GM12864 (cell line): ENCODE measurements at places on chromosomes 1 and 21.

DNA sequence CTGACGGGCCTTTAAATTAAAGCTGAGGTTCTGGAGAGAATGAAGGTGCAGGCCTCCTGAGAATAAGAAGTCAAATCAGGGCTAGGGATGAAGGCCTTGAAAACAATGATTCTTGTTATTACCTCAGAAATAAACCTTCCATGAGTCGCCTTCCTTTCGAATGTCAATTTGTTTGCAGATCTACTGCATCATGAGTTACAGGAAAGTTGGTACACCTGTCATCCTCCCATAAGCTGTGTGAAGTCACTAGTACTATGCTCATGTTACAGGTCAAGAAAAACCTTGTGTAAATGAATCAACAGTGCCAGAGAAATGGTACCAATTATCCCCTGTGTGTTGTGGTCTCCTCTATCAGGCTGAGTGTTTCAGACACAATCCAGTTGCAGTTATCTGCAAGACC, 281.2 kb upstream of the PLXNA2 start:
- DNase-seq, result no peak

DNA sequence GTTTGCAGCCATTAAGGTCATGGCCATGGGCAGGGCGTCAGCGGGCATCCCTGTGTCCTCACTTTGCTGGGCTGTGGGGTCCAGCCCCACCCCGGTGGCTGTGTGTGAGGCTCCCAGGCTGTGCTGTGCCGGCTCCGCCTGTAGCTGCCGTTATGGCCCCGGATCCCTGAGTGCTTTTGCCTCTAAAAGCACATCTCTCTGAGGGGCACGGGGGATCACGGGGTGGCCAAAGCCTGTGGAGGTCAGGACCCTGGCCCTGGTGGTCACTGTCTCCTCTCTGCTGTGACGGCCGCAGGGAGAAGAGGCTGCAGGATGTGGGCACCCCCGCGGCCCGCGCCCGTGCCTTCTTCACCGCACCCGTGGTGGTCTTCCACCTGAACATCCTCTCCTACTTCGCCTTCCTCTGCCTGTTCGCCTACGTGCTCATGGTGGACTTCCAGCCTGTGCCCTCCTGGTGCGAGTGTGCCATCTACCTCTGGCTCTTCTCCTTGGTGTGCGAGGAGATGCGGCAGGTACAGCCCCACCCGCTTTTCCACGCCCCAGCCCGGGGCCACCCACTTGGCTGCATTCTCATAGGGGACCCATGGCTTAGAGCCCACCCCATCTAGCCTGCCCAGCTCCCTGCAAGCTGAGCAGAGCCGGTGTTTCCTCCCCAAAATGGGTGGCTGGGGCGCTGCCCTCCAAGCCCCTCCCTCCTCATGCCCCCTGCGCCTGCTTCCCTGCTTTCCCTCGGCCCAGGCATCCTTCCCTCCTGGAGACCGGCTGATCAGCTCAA, 48.2 kb downstream of the TRPM2 start:
- no peak for DNase-seq

GRCh38 chr1:106465666-106466065, 590.8 kb upstream of the PRMT6 start:
- no peak for DNase-seq

- no peak for DNase-seq
These were observed 23.5 kb downstream of the CNN3 start for GRCh38 chr1:94903280-94904009.

- no peak for DNase-seq
These were observed 56.5 kb upstream of the DNAH14 start for GRCh38 chr1:224872832-224873433.

- no peak for DNase-seq
These were observed 191.2 kb upstream of the GREM2 start for GRCh38 chr1:240803151-240803550.

- no peak for DNase-seq
These were observed 23.6 kb downstream of the ATP2B4 start for GRCh38 chr1:203649999-203650836.

- no peak for DNase-seq
These were observed 137.1 kb downstream of the PCBP3 start for GRCh38 chr21:45780647-45781046.

GRCh38 chr1:198597690-198598430, 41.0 kb upstream of the PTPRC start:
- DNase-seq, result no peak

GRCh38 chr1:230618537-230618936, 23.7 kb upstream of the COG2 start:
- no peak for DNase-seq

- peak; percentile 12 for DNase-seq
These were observed 136.8 kb upstream of the IGSF21 start for GRCh38 chr1:17970757-17971156.

DNA sequence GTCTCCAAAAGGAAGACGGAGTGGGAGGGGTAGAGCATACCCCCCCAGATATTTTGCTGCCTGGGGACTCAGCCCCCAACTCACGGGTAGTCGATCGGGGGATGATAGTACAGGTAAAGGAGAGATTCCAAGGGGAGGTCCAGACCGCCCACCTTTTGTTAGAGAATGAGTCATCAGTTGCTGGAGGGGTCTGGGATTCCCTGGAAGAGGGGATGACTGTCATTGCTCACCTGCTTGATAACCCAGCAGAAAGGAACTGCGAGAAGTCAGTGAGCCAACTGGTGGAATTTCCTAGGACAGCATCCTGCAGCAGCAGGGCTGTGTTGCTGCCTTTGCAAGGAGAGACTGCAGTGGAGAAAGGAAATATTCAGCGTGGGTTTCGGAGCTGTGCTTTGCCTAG, 64.4 kb downstream of the MACF1 start:
- DNase-seq, result no peak

DNA sequence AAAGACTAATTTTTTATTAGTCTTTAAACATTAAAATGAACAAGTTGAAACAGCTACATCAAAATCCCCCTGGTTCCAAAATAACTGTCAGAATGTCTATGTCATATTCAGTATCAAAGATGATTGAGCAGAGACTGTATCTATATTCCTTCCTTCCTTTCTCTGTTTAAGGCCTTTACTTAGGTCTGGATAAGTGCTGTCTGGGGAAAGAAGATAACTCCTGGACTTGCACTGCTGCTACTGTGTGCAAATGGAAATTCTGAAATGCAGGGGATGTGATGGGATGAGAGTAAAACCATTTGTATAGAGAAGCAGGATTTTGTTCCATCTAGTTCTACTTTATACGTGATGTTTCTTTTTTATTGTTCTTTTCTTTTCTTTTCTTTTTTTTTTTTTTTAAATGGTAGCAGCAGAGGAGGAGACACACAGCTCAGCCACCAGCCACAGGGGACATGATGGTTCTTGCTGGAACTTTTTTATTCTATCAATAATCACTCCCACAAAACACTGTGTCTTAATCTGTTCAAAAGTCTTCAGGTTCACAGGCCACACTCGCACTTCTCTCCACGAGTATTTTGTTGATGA, 33.6 kb upstream of the FOXE3 start:
- no peak for DNase-seq

- DNase-seq, result no peak
These were observed 777 bp downstream of the AZIN2 start for GRCh38 chr1:33081554-33082305.

GRCh38 chr1:23836037-23836436, 10.8 kb upstream of the HMGCL start:
- DNase-seq, result no peak

DNA sequence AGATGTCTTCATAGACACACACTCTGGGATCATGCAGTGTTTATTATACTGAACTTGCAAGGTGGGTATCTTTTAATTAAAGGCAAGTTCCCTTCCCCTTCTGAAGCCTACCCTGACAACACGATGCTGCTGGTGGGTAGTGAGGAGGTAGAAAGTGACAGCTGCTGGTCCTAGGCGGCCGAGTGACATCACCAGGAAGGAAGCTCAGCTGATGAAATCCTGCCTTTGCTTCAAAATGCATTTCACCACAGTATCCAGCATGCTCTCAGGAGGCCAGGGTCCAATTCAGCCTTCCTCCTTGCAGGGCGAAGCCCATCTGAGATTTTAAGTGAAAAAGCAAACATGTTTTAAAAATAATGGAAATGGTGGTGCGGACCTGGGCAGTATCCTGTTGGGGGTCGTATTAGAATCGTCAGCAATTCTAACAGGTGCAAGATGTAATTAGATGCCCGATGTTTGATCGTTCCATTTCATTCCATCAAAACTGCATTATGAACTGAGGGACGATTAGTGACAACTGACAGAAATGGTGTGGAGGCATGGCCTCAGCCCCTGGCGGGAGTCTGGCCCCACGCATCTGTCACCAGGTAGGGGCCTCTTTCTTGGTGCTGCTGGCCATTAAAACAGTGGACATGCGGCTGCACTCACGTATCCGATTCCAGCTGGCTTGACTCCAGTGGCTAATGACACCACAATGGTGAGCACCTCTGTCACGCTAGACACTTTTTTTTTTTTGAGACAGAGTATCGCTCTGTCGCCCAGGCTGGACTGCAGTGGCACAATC, 324.8 kb upstream of the C1orf174 start:
- DNase-seq, result no peak

DNA sequence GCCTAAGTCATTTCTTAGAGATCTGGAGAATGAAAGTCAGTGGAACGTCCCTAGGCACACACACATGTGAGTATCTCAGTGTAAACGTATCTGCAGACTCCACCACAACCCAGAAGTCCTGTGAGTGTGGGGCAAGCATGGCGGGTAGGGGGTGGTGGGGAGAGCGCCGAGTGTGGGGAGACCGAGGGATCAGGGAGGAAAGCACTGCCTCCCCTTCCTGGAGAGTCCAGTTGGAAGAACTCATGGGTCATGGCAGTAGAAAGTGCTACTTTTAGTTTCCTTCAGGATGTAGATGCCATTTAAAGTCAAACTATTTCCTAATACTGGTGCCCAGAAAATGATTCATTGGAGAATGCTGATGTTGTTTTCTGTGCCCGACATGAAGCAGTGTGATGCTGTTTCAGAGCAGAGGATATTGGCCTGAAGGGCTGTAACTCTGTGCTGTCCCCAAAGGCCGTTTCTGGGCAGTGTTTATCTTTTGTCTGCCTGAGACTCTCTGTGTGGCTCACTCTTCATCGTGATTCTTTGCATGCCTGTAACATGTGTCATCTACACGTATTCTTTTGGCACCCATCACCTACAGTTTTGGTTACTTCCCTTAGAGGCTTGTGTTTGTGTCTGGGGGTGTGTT, 45.7 kb upstream of the TSPAN2 start:
- no peak for DNase-seq

DNA sequence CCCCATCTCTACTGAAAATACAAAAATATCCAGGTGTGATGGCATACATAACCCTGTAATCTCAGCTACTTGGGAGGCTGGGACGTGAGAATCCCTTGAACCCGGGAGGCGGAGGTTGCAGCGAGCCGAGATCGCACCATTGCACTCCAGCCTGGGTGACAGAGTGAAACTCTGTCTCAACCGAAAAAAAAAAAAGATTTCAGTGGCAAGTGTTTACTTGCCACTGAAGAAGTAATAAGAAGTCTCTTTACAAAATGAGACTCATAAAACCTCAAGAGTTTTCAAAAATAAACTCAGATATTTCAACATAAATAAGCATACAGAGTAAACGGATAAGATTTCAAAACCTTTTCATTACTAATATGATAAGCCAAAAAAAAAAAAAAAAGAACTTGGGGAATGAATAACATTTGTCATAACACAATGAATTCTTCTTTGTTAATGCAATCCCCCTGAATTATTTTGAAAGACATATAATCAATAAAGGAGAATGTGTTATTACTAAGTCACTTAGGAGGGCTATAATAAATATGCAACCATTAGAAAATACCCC, 34.2 kb upstream of the EXO1 start:
- DNase-seq, result no peak

GRCh38 chr1:228315945-228316588, 90.6 kb downstream of the TRIM11 start:
- no peak for DNase-seq

DNA sequence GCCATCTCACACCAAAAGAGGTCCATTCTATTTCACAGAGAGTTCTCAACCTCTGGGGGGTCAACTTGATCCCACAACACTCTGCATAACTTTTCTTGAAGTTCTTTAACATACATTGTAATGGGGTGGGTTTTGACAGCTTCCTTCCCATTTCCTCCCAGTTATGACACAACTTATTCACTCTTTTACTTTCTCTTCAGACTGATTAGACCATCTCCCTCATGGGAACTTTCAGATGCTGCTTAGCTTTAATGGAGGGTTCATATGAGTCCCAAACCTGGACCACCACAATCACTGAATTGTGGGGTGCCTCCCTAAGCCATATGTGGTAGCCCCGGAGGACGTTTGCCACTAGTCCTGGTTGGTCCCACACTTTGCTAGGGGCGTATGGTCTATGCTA, 28.3 kb upstream of the KCNJ15 start:
- DNase-seq, result no peak

DNA sequence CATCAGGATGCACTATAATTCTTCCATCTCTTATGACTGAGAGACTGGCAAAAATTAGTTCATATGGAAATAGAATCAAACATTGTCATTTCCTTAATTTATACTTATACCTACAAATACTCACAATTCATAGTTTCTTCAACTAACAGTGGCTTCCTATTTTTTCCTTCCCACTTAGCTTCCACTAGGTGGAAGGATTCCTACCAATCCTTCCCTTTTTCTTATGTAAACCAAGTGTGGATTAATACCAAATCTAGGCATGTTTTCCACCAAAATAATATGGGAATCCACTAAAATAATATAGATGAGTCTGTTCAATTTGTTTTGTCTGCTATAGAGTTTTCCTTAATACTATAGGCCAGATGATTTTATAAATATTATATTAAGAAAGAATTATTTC, 1537.1 kb downstream of the PLA2G4A start:
- no peak for DNase-seq

GRCh38 chr1:208061632-208062031, 150.7 kb upstream of the CD34 start:
- DNase-seq, result no peak

- DNase-seq, result no peak
These were observed 158.1 kb upstream of the COA6 start for GRCh38 chr1:234214911-234215892.

DNA sequence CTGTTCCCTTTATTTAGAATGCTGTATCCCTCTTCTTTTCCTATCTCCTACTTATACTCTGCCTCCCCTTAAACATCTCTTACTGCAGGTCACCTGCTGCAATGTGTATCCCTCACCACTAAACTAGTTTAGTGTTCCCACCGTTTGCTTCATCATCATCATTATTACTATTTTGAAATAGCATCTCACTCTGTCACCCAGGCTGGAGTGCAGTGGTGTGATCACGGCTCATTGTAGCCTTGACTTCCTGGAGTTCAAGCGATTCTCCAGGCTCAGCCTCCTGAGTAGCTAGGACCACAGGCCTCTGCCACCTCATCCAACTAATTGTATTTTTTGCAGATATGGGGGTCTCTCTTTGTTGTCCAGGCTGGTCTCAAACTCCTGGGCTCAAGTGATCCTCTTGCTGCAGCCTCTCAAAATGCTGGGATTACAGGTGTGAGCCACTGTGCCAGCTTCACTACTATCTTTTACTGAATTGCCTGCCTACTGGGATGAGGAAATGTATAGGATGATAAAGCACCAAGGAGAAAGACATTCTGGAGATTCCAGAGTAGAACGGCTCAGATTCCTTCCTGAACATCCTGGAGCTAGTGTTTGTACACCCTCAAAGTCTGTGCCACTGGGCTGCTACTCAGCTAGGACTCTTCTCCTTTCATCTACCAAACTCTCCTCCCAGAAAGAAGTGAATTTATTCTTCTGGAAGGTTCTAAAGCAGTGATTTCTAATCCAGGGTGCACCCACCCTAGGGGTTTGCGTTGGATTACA, 8.6 kb upstream of the IFNAR1 start:
- DNase-seq, result no peak
